ENCODE measurements at places on chromosomes 3 and 15.

DNA sequence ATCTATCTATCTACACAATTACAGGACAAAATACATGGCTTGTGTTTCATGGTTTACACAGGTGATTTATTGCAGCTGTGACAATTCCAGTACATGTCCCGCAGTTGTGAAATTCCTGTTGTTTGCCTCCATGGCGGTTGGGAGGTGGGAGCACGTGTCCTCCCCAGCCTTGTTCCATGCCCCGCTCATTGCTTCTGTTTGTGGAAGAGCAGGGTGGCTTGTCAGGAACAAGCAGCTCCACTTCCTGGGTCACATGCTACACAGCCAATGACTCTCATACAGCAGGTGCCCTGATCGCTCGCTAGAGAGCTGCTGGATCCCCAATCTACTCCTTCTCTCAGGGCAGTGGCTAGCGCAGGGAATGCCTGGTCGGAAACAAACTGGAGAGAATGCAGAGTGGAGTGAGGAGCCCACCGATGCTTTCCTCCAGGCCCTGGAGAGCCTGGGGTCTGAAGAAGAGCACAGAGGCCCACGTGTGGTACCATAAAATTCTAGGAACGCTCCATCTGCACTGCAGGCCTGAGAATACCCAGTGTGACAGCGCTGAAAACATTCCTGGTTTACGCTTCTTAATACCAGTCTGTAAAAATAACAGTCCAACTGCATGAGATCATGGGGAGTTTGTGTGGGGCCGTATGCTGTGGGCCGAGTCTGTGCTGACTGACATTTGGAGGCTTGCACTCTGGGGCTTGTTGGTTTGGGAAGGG lies 270.6 kb upstream of the RGMA start:
- DNase-seq: no peak

GRCh38 chr3:36924744-36925521 lies 19.9 kb downstream of the TRANK1 start:
- no peak for DNase-seq

- DNase-seq: no peak
Measured at GRCh38 chr3:42851228-42851834, 24.3 kb downstream of the CYP8B1 start.

GRCh38 chr15:95134431-95135110 lies 903.2 kb downstream of the MCTP2 start:
- no peak for DNase-seq

- DNase-seq: no peak
Measured at GRCh38 chr3:74041068-74041675, 416.4 kb upstream of the PDZRN3 start.

DNA sequence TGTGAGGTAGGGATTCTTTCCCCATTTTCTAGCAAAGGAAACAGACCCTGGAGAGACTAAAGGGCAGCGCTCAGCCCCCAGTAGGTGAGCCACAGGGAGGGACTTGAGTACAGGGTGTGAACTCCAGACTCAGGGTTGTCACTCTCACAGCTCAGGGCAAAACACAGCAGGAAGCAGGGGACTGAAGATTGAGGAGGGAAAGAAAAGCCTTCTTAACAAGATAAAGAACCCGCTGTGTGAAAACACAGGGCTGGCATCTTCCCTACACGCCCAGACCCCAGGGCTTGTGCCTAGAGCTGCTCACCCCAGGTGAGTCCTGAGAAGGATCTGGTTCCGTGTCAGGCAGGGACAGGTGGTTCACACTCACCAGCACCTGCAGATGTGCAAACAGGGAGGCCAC lies 59.6 kb downstream of the ABTB1 start:
- DNase-seq: no peak

GRCh38 chr3:29128001-29128400 lies 152.9 kb upstream of the RBMS3 start:
- no peak for DNase-seq

GRCh38 chr3:141740349-141740748 lies 2.3 kb downstream of the RNF7 start:
- DNase-seq: no peak

GRCh38 chr15:85027033-85027380 lies 45.4 kb downstream of the PDE8A start:
- no peak for DNase-seq

GRCh38 chr3:62039586-62039985 lies 333.8 kb downstream of the FEZF2 start:
- no peak for DNase-seq

Measured in GM10248 (cell line).